ENCODE measurements at places on chromosomes 7 and 10.

- no peak for DNase-seq
Measured at GRCh38 chr7:119344466-119344865, 928.5 kb upstream of the KCND2 start.

DNA sequence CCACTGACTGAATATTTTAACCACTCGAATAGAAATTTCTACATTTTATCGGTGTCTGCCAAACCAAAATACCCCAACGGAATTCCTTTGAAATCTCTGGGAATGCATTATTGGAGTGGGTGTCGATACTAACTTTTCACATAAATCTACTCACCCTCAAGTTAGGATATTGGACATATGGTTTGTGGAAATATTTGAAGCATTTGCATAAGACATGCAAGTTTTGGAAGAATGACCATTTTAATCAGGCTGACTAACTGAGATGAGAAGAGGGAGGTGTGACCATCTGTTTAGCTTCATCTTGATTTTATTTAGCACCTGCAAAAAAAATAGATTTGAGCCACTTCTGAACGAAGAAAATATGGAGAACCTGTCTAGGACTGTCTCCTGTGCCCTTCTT is 61.2 kb downstream of the KLF6 start:
- DNase-seq = no peak

- peak; percentile 35 for DNase-seq
Measured at GRCh38 chr7:74092964-74093471, 9.4 kb downstream of the LIMK1 start.

GRCh38 chr7:24660546-24660945 is 87.3 kb downstream of the PALS2 start:
- no peak for DNase-seq

DNA sequence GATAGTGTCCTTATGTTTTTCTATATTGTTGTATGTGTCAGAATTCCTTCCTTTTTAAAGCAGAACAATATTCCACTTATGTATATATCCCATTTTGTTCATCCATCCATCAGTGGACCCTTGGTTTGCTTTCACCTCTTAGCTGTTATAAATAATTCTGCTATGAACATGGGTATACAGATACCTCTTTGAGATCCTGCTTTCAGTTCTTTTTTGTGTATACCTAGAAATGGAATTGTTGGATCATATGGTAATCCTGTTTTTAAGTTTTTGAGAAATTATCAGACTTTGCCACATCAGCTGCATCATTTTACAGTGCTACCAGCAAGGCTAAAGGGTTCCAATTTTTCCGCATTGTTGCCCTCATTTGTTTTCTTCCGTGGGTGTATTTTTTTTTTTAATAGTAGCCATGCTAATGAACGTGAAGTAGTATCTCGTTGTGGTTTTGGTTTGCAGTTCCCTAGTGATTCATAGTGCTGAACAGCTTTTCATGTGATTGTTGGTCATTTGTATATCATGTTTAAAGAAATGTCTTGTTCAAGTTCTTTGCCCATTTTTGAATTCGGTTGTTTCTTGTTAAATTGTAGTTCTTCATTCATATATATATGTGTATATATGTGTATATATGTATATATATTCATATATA is 87.8 kb downstream of the LCOR start:
- no peak for DNase-seq

- no peak for DNase-seq
Measured at GRCh38 chr7:43844257-43844656, 25.1 kb downstream of the MRPS24 start.

DNA sequence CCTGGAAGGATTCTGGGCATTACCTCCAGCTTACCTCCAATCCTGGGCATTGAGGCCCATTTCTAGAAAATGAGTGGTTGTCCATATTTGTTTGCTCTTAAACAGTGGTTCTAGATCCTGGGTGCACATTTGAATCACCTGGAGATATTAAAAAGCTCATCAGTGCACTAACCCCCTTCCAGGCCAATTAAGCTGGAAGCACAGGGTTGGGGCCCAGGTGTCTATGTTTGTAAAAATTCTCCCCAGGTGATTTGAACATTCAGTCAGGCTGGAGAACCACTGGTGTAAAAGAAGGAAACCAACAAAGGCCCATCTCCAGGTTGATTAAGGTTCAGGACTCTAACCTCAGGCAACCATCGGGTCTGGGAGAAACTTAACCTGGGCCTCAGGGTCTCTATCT is 102.6 kb upstream of the NANOS1 start:
- DNase-seq = no peak

GRCh38 chr10:106396192-106396591 is 768.3 kb downstream of the SORCS1 start:
- DNase-seq = no peak
